ENCODE measurements at places on chromosomes 6 and 20.
A peak's percentile ranks its signal among the peaks of the same experiment; 100 is the strongest.

DNA sequence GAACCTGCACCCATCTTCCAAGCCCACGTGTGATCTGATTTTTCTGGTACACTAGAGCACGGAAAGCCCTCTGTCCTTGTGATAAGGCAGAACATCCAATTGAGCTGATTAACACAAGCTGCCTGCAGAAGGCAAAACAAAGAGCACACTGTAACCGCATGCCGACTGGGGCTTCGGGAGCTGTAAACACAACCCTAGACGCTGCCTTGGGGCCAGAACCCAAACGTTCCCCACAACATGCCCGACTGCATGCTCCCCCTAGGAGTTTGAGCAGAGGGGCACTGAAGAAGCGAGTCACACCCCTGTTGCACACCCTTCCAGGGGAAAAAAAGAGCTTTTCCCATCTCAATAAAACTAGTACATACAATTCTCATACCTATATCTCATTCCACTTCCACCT, 470.7 kb downstream of the HTR1B start:
- DNase-seq = no peak

- DNase-seq = no peak
These were observed 35.4 kb upstream of the HMGN3 start for GRCh38 chr6:79269877-79270276.

DNA sequence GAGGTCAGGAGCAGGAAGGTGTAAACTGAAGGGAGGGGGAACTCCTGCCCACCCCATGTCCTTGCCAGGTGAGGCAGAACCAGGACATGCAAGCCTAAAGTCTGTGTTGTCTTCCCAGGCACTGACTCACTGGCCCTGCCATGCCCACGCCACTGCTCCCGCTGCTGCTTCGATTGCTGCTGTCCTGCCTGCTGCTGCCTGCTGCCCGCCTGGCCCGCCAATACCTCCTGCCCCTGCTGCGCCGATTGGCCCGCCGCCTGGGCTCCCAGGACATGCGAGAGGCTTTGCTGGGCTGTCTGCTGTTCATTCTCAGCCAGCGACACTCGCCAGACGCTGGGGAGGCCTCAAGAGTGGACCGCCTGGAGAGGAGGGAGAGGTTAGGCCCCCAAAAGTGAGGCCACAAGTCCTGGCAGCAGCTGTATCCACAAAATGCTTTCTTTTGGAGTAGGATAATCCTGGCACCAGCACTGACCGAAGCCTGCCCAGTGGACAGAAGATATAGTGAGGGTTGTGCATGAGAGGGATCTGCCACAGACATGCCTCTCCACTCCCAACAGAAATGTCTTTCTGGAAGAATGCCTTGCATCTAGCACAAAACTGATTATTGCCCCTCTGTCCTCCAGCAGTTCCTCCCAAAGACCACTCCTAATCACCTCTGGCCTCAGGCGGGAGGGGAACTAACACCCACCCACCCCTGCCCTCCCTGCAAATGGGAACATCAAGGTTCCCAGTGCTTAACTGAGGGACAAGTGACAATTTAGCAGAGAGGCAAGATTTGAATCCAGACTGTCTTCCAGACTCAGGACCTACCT, 812 bp downstream of the MYMX start:
- no peak for DNase-seq

DNA sequence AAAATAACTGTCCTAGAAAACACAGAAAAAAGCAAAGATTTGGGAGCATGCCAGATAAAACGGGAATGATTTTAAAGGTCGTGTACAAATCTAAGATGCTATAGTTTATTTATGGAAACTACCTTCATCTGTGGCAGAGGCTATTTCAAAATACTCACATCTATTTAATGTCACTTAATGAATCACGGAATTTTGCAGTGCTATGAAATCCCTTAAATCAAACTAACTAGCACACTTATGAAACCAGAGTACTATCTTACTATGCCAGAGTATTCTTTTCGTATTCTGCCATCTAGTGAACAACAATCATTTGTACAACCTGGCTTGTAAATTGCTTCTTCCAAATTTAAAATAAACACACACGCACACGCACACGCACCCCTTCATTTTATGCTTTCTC, 77.9 kb upstream of the BMP5 start:
- no peak for DNase-seq

- DNase-seq = no peak
These were observed 155.4 kb downstream of the ERMARD start for GRCh38 chr6:169906688-169907418.

DNA sequence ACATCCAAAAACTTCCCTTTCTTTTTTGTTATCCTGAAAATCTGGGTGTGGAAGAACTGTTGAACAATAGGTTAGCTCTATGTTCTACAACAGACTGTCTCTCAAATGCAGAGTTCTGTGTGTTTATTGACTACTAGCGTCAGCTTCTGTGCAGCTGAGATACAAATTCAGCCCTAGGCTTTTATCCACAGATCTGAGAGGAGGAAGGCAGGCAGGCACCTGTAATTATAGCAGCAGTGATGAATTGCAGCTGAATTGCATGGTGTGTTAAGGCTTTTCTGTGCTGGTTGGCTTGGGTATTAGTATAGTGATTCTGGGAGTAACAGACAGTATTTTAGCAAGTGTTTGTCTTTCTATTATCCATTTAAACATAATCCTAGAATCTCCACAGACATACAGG, 24.4 kb downstream of the GRIK2 start:
- no peak for DNase-seq

- no peak for DNase-seq
These were observed 4.0 kb downstream of the TEAD3 start for GRCh38 chr6:35492974-35493284.

GRCh38 chr20:62285722-62286121, 17.1 kb upstream of the ADRM1 start:
- no peak for DNase-seq

DNA sequence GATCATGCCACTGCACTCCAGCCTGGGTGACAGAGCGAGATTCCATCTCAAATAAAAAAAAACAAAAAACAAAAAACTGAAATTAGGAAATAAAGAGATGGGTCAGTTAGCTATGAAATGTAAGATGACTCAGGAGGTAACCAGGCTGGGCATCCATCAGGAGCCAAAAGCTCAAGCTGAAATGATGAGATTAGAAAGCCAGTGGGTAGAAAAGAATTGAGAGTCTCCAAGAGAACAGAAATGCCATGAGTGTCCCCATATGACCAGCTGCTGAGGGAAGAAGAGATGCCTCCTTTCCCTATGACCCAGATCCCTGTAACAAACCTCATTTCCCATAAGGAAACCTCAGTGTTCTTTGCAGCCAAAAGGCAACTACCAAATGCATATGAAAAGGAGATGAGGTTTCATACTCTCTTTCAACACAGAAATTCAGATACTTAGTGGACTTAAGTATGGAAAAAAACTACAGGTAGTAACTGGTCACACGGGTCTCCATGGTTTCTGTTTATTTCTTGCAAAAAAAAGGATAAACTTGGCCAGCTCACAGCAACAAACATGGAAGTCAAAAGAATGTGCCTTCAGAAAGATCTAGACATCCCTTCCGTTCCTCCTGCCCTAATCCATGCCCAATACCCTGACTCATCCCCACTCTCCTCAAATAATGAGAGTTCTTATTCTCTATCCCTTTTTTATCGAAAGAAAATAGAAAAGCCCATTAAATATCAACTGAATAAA, 8.1 kb downstream of the ARHGAP18 start:
- DNase-seq = no peak

DNA sequence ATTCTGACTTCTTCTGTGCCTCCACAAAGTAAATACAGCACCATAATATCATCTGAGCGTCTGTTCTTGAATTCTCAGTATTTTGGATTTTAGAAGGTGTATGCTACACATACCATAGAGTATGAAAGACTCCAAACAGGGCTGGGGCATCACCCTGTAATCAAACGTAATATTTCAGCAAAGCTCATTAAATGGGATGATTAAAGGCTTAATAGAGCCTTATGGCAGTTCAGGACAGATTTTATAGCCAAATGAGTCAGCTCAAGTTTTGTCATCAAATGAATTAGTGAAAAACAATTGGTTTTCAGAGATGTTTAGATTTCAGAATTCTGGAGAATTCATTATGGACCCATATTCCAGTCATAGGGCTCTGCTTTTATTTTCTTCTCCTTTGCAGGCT, 68.9 kb downstream of the TULP4 start:
- no peak for DNase-seq

GRCh38 chr6:64146876-64147275, 511.3 kb downstream of the PHF3 start:
- no peak for DNase-seq

GRCh38 chr6:106490436-106490835, 129.9 kb downstream of the CRYBG1 start:
- DNase-seq = no peak

GRCh38 chr20:5877128-5877527, 73.2 kb downstream of the TRMT6 start:
- DNase-seq = no peak

- no peak for DNase-seq
These were observed 49.6 kb upstream of the HBS1L start for GRCh38 chr6:135104199-135104598.

DNA sequence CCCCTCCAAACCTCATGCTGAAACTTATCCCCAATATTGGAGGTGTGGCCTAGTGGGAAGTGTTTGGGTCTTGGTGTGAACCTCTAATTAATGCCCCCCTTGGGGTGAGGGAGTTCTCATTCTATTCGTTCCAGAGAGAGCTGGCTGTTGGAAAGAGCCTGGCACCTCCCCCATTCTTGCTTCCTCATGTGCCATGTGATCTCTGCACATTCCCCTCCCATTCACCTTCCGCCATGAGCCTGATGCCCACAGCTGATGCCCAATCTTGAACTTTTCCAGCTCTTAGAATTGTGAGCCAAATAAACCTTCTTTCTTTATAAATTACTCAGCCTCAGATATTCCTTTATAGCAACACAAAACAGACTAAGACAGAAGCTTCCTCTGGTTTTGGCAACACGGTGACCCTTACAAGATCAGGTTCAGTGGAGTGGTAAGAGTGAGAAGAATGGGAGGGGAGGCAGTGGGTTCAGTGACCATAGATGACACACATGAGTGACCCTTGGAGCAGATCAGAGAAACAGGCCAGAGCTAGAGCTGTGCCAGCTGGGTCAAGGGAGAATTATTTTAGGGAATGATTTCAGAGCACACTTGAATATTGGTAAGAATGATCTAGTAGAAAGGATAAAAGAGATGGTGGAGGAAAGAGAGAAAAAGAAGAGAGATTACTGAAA, 176.4 kb downstream of the LY86 start:
- DNase-seq = no peak

DNA sequence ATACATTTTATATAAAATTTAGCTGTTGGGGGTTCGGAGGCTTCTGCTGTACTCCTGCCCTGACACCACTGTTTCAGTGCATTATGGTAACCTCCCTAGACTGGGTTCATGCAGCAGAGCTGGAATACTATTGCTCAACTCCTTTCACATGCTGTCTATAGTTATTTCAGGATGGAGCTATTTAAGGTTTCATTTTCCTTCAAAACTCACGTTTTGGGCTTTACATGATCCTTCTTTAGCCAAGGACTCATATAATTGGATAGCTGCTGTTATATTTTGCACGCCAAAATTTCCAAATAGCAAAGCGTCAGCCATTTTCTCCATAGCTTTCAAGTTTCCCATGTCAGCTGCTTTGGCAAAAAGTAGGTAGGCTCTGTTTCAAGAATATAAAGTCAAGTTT, 76.8 kb downstream of the SEL1L2 start:
- DNase-seq = no peak

- DNase-seq = peak; percentile 62
These were observed 62.9 kb downstream of the MRPL14 start for GRCh38 chr6:44064089-44064947.

- DNase-seq = peak; percentile 68
These were observed 862 bp downstream of the UCKL1 start for GRCh38 chr20:63955281-63955826.

DNA sequence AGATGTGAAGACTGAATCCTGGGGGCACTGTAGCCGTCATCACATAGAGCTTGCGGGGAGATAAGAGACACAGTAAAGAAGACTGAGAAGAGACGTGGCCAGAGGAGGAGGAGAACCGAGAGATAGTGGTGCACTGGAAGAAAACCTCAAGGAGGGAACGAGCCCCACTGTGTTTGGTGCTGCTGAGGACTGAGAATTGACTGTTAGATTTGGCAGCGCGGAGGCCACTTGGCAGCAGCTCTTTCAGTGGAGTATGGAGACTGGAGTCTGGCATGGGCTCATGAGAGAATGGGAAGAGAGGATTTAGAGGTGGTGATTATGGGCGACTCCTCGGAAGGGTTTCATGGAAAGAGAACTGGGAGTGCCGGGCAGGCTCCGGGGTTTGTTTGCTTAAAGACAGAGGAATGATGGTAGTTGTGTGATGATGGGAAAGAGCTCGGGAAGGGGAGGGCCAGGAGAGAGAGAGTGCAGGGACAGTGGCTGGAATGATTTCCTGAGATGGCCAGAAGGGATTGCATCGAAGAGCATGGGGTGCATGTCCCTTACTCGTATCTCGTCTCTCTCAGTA, 18.0 kb downstream of the CDYL start:
- DNase-seq = no peak

DNA sequence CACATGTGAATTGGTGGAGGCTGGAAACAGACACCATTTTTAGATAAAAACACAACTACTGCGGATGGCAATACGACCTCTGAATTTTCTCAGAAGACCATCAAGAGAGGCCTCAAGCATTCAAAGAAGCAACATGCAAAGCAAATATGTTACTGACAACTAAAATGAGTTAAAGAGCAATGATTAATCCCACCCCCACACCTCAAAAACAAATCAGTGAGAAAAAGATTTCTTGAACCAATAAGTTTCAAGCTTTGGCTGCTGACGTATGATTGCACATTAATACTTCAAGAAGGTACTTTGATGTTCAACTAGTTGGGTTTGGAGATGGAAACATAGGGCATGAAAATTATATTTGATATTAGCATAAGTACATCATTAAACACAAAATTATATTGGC, 982 bp downstream of the MMUT start:
- DNase-seq = no peak

DNA sequence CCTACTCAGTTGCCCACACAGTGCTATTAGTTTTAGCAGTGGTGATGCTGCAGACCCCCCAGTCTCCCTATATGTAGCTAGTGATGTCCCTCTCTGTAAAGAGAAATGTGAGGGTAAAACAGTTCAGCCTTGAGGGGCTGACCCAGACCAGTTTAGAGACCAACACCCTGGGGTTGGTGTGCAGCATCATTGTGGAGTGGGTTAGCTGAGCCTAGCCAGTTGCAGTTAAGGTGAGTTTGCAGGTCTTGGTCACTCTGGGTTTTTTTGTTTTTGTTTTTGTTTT, 401 bp upstream of the B3GALT4 start:
- no peak for DNase-seq

DNA sequence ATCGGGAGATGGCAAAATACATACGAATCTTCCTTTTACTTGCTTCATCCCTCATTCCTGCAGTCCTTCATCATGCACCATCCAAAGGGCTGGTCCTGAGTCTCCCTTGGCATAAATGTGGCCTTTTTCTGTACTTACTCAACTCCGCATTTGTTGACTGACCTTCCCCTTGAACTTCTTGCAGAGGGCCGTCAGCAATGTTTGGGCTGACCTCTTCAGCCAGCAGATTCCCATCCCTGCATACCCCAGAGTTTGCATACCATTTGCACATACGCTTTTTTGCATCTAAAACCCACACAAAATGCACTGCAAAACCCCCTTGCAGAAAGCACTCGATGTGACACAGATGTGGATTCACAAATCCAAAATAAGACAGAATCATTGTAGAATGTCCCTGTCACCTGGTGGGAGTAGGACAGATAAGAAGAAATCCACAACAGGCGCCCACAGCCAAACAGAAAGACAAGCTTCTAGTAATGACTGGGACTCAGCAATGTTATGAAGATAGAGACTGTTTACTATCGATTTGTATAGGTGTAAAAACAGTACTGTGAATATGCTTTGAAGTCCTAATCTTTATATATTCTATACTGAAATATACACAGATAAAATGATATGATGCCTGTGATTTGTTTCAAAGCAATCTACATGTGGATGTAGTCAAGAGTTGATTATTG, 45.8 kb downstream of the TBC1D7 start:
- no peak for DNase-seq

Data from GM10248 (cell line).